ENCODE measurements at places on chromosomes 6 and 20.

- no peak for DNase-seq
These were observed 7.6 kb upstream of the HIVEP2 start for GRCh38 chr6:142952614-142953013.

GRCh38 chr6:5159162-5159561, 74.0 kb downstream of the PPP1R3G start:
- DNase-seq: no peak

DNA sequence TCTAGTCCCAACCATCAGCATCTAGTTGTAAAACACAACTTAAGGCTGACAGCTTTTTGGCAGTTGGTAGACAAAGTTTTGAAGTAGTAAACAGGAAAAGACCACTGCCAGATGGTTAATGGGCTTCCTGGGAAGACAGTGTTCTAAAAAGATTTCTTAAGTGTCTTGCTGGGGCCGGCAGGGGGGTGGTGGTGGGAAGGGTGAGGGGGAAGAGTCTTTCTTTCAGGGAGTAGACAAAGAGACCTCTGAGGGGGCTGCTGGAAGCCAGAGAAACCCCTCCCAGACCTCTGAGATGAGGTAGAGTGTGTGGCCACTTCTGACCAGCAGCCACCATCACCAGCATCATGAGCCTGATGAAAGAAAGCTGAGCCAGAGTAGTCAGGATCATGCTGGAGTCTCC, 784.9 kb downstream of the TENT5A start:
- no peak for DNase-seq

DNA sequence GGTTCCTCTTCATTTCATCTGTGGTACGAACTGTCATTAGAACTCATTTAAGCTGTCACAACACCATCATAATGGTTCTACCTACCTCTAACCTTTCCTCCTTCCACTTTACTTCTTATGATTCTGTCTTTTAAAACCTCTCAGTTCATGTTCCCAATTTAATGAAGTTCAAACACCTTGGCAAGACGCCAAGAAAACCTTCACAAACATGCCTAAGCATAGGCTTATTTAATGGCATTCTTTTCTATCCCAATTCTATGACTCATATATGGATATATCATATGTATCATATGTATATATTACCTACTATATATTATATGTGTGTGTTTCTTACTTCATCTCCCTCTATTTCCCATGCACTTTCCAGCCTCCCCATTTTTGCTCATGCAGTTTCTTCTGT, 283.4 kb upstream of the TBX18 start:
- no peak for DNase-seq

DNA sequence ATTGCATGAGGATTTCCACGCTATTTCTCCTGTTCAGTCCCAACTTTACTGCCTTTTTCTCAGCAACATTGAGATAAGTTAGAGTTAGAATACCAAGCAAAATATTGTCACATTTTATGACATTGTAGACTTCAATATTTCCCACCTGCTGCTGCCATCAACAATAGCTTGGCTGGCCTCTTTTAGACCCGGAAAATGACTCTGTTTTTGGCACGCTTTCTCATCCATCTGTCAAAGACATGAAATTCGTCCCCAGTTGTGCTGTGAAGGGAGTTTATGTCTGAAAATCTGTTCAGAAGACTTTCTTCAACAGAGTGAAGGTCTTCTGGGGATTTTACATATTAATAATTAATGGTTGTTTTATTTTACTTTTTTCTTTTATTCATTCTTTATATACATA, 857.3 kb downstream of the FRK start:
- no peak for DNase-seq

GRCh38 chr20:52601295-52601971, 370.7 kb upstream of the TSHZ2 start:
- no peak for DNase-seq

All from sciatic nerve (tissue), 2 donors.